Activated T-cell treated with anti-CD3 and anti-CD28 coated beads for 4 hours (primary cell): ENCODE measurements at places on chromosomes 6 and 20.

- no peak for DNase-seq
Observed at GRCh38 chr20:53210931-53211330, 238.8 kb downstream of the TSHZ2 start.

DNA sequence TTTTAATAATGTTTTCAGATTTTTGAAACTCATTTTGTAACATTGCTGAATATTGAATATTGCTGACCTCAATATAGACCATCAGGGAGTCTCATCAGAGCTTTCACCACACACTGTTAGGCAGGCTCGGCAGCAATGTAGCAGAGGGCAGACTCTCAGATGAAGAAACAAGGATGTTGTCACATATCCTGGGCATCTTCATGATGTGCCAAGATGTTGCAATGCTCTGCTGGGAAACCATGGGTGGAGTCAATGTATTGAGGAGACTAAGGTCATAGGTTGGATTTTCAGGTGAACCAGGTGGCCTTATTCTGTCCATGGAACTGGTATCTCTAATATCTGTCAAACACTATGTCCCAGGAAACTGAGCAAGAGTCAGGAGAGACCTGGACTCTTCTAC lies 27.3 kb downstream of the NR2E1 start:
- no peak for DNase-seq

DNA sequence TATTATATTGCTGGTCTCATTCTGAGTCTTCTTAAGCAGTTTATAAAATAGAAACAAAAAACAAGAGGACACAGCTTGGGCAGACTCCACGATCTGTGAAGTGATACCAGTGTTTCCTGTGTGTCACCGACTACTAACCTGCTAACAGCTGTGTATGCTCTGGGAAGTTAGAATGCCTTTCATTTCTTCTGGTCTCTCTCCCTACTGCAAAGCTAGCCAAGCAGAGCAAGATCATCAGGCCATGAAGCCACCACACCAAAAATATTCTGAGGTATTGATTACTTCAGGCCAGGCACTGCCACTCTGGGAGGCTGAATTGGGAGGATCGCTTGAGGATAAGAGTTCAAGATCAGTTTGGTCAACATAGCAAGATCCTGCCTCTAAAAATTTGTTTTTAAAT lies 46.9 kb upstream of the SMIM29 start:
- DNase-seq, result no peak

GRCh38 chr6:39221779-39222641 lies 7.3 kb downstream of the KCNK5 start:
- no peak for DNase-seq

DNA sequence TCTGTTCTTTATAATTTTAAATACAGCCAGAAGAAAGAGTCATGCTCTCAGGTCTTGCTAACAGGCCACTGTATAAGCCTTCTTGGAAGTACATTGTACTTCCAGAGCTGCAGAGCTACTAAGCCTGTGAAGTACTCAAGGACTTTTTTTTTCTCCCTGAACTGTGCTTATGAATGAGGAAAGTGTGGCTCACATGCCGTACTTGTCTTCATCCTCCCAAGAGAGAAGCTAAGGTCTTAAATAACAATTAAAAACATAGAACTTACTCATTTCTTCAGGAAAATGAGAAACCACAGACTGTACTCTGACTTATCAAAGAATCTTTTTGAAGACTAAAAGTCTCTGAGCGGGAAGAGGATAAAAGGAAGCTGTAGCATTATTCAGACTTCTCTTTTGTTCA lies 218.3 kb downstream of the HTR1B start:
- no peak for DNase-seq

- no peak for DNase-seq
Observed at GRCh38 chr6:90078513-90079289, 184.4 kb downstream of the GJA10 start.

DNA sequence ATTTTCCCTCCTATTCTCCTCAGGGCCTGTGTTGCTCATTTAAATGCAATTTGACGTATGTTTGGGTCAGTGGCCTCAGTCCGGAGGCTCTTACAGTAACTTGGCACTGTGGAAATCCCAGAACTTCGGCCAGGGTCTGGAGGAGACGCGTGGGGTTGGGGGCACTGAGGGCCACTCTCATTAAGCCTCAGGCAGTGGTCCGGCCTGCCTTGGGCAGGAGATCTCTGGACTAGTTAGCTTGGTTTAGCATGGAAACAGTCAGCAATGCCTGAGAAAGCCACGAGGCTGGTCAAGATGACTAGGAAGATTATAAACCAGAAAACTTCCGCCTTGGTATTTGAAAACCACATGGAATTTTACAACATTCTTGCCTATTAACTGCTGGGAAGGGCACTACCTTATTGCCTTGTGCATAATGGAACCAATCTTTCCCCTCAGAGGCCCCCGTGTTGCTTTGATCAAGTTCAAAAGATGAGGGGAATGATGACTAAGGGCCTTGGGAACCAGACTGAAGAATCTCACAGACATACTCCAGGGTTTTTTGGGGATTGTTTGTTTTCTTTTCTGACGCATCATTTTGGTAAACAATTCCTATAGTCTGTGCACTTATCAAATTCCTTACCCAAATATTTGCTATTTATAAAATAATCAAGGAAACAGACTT lies 206.0 kb upstream of the PREP start:
- DNase-seq, result no peak

- DNase-seq, result no peak
Observed at GRCh38 chr20:57505979-57506378, 19.0 kb downstream of the CTCFL start.

- no peak for DNase-seq
Observed at GRCh38 chr6:145214570-145214969, 520.8 kb downstream of the EPM2A start.

DNA sequence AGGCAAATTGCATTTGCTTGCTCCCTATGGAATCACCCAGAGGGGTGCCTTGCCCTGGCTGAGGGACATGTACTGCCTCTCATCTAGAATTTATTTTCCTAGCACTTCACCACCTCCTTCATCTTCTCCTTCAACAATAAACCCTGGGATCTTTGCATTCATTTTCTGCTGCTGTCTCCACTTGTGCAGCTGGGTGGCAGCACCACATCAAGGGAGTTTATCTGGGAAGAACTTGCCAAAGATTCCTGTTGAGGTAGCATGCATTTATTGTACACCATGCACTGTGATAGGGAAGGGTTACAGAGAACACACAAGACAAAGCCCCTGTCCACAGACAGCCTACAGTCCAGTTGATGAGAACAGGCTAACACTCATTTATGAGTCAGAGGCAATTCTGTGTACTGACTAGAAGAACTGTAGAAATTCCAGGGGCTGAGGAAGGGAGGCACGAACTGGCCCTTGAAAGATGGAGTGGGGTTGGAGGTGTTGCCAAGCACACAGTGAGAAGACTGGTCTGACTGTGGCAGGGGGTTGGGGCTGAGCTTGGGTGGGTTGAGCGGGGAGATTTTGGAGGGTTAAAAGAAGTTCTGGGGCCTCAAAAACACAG lies 17.5 kb downstream of the C20orf173 start:
- no peak for DNase-seq

- no peak for DNase-seq
Observed at GRCh38 chr6:105748737-105749161, 337.4 kb upstream of the PRDM1 start.

- DNase-seq, result no peak
Observed at GRCh38 chr6:134980846-134981245, 30.9 kb upstream of the ALDH8A1 start.

DNA sequence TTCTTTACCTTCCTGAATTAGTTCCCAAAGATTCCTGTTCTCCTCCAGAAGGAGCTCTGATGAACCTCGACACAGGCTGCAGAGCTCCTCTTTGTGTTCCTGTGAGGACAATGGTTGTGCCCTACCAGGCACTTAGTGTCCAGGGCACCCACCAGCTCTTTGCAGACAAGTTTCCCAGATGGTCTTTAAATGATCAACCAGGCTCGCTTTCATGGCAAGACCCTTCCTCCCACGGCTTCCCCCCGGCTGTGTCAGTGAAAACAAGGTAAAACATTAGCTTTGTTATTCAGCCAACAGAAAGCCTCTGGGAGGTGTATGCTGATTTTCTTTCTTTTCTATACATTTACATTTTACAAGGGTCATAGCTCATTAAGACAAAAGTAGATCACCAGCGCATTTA lies 32.3 kb upstream of the CNKSR3 start:
- no peak for DNase-seq

GRCh38 chr6:92822222-92822621 lies 597.1 kb downstream of the EPHA7 start:
- no peak for DNase-seq

DNA sequence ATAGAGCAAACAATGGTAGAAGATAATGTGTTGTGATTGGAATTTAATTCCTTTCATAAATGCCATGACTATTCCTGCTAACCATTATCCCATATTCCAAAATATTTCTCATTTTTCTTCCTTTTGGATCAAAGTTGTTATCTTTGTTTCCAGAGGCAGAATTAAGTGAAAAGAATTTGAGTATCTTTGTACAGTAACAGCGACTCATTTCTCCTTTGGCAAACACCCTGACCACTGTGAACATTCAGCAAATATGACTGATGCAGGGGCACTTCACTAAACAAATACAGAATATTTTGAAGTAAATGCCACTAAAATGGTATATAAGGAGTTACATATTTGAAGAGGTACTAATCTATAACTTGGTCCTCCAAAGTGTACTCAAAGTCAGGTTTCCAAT lies 105.0 kb upstream of the LAMP5 start:
- no peak for DNase-seq

GRCh38 chr6:5100806-5101205 lies 15.7 kb downstream of the PPP1R3G start:
- no peak for DNase-seq

GRCh38 chr6:88702956-88703556 lies 260.4 kb downstream of the RNGTT start:
- no peak for DNase-seq

GRCh38 chr6:154767003-154767723 lies 33.9 kb downstream of the SCAF8 start:
- DNase-seq, result no peak

GRCh38 chr6:68834551-68834950 lies 199.5 kb downstream of the ADGRB3 start:
- no peak for DNase-seq

DNA sequence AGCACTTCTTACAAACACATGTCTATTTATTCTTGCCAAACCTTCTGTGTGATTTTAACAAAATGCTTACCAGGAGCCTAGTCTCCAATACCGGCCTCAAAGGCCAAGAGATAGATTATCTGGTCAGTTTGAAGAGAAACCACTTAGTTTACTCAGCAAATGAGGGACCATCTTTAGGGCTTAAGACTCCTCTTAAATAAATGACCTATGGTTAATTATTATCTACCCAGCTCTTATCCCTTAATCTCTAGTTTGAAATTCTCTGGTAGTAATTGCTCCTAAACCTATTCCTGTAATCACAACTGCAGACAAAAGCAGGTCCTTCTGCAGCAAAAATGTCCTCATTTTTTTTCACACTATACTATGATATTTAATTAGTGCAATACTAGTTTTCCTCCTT lies 301.8 kb downstream of the KIF16B start:
- no peak for DNase-seq

DNA sequence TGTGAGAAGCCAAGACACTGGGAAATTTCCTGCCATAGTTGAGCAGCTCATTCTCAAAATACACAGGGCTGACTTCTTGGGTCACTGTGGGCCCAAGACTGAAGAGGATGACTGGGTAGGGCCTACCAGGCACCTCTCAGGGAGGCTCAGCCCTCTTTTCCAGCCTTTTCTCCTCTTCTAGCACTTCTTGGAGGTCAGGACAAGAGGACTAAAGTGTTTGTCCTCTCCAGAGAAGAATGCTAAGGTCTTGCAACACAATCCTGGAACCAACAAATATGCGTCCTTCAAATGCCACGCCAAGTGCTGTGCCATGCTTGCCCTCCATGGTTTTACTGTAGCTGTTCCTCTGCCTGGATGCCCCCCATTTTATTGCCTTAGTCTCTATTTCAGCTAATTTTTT lies 3.3 kb upstream of the LRRN4 start:
- DNase-seq, result no peak

DNA sequence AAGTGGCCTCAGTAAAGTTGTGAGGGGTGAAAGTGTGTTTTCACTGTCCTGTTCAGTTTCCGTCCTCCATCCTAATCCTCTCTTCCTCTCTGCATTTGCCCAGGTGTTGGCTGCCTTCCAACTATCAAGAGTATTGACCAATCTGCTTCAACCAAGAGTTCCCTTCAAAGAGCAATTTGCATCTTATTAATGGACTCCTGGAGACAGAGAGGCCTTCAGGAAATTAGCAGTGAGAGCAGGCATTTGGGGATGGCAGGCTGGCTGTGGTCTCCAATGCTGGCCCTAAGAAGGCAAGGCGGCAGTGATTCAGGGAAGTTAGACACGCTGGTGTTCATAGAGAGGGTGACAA lies 77.2 kb downstream of the GPR6 start:
- DNase-seq, result no peak

DNA sequence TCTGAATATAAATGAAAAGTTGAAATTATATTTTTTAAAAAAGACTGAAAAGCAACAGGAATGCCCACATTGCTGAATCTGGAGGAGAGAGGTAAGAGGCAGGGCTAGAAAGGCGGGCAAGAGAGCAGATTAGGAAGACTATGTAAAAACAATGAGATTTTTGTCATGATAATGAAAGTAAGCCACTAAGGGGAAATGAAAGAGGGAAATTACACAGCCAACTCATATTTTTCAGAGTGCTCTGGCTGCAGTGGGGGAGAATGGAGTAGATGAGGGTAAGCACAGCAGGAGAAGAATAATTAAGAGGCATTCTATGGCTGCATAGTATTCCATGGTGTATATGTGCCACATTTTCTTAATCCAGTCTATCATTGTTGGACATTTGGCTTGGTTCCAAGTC lies 281.9 kb downstream of the PKHD1 start:
- DNase-seq, result no peak

- DNase-seq, result no peak
Observed at GRCh38 chr20:25353747-25354705, 36.6 kb downstream of the ABHD12 start.

- no peak for DNase-seq
Observed at GRCh38 chr20:51419231-51419630, 123.3 kb downstream of the NFATC2 start.

- no peak for DNase-seq
Observed at GRCh38 chr20:20289331-20289730, 78.6 kb upstream of the INSM1 start.

- no peak for DNase-seq
Observed at GRCh38 chr6:35392773-35393672, 50.7 kb downstream of the PPARD start.

- DNase-seq, result no peak
Observed at GRCh38 chr20:14062786-14063185, 67.5 kb downstream of the MACROD2 start.

- no peak for DNase-seq
Observed at GRCh38 chr6:108556866-108557493, 3.7 kb upstream of the FOXO3 start.

DNA sequence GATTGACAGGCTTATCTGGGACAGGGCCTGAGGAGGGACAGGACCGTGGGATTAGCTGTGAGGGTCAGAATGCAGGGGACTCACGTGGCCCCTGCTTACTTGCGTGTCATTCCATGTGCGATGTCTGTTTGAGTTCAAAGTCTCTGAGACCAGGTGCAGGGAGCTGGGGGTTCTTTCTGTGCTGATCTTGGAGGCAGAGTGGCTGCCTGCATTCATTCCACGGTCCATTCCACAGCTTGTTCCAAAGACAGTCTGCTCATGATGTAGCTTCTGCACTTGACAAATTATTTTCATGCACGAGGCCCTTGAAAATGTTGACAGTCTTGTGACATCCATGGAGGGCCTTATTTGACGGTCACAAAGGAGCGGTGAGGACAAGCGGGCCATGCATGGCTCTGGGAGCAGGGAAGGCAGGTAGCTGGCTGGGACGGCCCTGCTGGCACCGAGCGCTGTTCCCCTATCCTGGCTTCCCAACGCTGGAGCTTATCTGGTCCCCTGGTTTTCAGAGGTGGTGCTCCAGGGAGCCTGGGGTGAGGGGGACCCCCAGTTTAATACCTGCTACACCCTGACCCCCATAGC lies 156.3 kb upstream of the RNF24 start:
- DNase-seq, result no peak
